Stimulated activated CD8-positive, alpha-beta memory T cell treated with anti-CD3 and anti-CD28 coated beads, Interleukin-4, amount 100 ng/mL, for 48 hours (primary cell): ENCODE measurements at places on chromosomes 2 and 18.

DNA sequence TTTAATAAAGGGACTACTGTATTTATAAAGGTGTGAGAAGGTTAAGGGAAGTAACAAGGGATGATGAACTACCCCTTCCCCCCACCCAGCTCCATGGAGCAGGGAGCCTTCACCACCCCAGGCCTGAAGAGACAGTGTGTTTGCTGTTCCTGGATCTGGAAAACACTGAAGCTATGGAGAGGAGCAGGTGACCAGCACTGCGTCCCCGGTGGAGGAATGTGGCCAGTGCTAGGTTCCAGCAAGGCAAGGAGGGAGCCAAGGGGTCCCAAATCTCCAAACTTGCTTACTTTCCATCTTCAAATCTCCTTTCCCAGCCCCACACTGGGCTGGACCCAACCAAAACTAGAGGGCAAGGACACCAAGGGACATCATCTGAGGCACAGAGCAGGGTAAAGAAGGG lies 128.7 kb upstream of the CD302 start:
- DNase-seq = no peak

- no peak for DNase-seq
These were observed 14.5 kb upstream of the ERMN start for GRCh38 chr2:157339965-157340655.

DNA sequence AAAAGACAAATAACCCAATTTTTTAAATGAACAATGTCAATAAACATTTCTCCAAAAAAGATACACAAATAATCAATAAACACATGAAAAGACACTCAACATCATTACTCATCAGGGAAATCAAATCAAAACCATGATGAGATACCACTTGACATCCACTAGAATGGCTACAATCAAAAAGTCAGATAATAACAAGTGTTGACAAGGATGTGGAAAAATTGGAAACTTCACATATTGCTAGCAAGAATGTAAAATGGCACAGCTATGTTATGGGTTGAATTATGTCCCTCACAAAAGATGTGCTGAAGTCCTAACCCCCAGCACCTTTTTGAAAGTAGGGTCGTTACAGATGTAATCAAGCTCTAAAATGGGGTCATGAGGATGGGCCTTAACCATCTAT lies 33.2 kb downstream of the TNS1 start:
- no peak for DNase-seq

GRCh38 chr18:73615506-73615905 lies 532.1 kb downstream of the FBXO15 start:
- DNase-seq = no peak

- DNase-seq = no peak
These were observed 10.9 kb downstream of the PGAP1 start for GRCh38 chr2:196915507-196916189.

GRCh38 chr2:68438455-68439303 lies 28.4 kb downstream of the FBXO48 start:
- DNase-seq = no peak

DNA sequence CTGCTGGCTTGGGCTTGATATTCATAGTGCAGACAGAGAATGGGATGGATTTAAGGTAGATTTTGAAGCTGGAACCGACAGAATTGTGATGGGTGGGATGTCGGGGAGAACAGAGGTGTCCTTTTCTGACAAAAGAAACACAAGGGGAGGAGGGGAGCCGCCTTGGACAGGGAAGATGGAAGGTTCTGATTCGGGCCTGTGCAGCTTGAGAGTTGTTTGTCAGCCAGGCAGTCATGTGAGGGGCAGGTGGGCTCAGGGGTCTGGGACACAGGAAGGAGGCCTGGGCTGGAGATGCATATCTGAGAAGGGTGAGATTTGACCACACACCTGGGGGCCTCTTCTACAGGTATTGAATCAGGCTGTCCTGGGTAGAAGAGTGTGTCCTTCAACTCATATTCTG lies 41.4 kb downstream of the NPAS2 start:
- DNase-seq = no peak

DNA sequence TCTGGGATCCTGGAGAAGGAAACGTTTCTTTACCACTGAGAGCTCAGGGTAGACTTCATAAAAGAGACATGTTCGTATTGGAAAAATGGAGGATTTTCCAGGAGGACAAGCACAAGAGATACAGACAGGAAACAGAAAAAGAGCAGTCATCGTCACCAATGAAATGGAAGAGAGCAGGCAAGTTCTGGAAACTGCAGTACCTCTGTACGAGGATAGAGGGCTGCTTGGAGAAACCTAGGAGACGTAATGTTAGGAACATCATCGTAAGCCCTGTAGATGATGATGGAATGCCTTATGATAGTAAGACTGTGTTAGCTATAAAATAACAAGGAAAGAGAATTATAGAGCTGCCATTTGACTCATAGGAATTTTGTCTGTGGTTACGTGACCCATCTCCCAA lies 121.1 kb upstream of the KLHL14 start:
- no peak for DNase-seq
